Stimulated activated CD4-positive, alpha-beta T cell treated with anti-CD3 and anti-CD28 coated beads, TNF-alpha, amount 100 ng/mL, for 4 hours (primary cell): ENCODE measurements at places on chromosomes 11 and 22.
A peak's percentile ranks its signal among the peaks of the same experiment; 100 is the strongest.

DNA sequence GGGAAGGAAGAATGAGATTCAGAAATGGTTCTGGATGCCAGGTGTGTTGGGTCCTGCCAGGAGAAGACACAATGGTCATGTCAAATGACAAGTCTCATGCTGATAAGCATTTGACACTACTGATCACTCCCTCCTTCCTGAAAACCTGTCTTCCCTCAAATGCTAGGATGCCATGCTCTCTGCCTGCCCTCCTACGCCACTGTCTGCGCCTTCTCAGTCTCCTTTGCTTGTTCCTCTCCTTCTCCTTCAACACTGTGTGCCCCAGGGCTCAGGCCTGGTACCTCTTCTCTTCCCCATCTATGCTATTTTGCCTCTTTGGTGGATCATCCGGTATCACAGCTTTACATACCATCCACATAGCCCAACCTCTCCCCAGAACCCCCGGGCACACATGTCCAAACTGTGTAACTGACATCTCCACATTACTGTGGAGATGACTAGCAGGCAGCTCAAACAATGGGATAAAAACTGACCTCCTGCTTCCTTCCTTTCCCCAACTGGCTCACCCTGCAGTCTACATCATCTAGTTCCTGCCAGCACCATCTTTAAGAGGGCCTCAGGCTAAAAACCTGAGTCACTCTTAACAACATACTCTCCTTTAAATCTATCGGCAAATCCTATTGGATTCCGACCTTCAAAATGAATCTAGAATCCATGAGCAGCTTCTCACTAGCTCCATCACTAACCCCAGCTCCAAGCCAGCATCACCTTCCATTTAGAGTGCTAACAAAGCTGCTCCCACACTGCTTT lies 8.2 kb downstream of the AP1B1 start:
- DNase-seq, result no peak

DNA sequence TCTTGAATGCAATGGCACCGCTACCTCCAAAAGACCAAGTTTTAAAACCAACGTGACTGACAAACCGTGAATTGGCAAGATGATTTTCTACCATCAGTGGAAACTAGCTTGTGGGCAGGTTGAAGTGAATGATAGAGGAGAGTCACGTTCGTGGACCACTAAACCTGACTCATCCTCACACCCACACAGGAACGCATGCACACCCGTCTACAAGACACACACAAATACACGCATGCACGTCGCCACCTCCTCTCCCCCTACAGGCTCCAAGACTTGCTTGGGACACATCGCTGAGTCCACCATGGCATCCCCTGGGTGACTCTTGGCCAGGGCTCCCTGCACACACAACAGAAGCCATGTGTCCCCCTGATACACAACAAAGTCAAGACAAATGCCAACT lies 14.4 kb downstream of the TMPRSS6 start:
- peak; percentile 58 for DNase-seq

DNA sequence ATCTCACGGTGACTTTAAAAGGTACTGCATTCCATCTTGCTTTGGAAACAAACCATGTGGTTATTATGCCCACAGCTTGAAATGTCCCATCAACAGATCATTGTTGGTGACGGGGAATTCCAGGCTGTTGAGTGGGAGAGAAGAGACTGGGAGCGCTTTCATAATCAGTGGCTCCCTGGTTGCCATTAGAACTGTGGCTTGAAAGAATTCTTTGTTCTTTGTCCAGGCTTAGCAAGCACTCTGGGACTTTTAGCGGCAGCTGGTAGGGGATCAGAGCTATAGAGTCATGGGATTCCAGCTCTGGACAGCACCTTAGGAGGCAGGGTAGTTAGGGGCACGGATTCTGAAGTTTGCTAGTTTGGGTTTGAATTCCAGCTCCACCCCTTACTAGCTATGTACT lies 22.0 kb downstream of the MMP20 start:
- no peak for DNase-seq

- no peak for DNase-seq
Observed at GRCh38 chr22:38034278-38034882, 22.8 kb upstream of the PICK1 start.

- no peak for DNase-seq
Observed at GRCh38 chr11:30089921-30090320, 73.1 kb upstream of the KCNA4 start.

- DNase-seq, result no peak
Observed at GRCh38 chr11:65150509-65151299, 16.4 kb upstream of the SYVN1 start.

GRCh38 chr22:43080616-43081015 lies 8.6 kb downstream of the TTLL1 start:
- no peak for DNase-seq

GRCh38 chr11:81644239-81644840 lies 1089.3 kb downstream of the FAM181B start:
- no peak for DNase-seq

- no peak for DNase-seq
Observed at GRCh38 chr11:132300283-132300682, 929.9 kb downstream of the NTM start.

DNA sequence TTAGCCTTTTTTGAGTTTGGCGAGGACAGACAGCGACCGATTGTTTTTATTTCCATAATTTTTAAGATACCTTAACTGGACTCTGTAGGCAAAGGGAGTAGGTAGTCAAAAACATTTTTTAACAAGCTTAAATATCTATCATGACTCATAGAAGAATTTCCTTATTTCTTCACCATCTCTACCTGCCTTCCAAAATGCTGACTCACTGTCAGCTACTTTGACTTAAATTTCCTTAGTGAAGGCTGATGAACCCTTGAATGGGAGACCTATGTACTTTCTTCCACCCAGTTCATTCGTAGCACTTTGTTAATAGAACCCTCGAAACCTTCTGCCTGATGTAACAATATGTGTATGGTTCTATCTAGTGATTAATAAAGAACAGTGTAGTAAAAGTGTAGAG lies 1.1 kb upstream of the MTMR2 start:
- no peak for DNase-seq

DNA sequence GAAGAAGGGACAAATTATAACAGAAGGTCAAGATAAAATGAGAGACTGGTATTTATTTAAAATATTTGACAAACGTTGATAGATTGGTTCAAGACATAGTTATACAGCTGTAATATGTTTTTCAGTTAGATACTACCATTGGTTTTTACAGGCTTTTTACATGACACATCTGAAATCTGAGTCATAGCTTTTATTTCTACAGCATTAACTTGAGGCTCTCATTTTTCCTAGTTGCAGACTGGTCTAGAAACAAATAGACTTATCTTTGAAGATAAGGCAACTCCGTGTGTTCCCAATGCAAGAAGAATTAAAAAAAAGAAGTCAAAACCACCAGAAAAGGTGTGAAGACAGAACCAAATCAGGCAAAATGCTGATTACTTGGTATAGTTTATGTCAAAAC lies 31.3 kb downstream of the CEP57 start:
- DNase-seq, result no peak

GRCh38 chr11:68870470-68870869 lies 28.8 kb upstream of the CPT1A start:
- DNase-seq, result no peak

DNA sequence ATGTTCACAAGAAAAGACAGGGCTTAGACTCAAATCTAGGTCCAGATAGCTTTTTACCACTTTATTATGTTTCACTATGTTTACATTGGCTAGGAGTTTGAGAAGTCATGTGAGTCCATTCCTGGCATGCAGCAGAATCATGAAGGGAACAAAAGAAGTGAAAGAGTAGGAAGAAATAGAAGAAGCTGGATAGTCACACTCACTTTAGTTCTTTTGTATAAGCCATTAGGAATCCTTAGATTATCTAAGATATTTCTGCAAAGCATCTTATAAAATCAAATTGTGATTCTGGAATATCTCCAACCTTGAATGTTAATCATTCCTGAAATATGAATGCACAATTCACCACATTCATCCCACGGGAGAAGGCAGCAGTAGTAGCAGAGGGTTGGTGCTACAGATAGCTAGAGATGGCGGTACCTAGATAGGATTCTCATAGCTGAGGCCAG lies 31.9 kb downstream of the MAML2 start:
- no peak for DNase-seq

DNA sequence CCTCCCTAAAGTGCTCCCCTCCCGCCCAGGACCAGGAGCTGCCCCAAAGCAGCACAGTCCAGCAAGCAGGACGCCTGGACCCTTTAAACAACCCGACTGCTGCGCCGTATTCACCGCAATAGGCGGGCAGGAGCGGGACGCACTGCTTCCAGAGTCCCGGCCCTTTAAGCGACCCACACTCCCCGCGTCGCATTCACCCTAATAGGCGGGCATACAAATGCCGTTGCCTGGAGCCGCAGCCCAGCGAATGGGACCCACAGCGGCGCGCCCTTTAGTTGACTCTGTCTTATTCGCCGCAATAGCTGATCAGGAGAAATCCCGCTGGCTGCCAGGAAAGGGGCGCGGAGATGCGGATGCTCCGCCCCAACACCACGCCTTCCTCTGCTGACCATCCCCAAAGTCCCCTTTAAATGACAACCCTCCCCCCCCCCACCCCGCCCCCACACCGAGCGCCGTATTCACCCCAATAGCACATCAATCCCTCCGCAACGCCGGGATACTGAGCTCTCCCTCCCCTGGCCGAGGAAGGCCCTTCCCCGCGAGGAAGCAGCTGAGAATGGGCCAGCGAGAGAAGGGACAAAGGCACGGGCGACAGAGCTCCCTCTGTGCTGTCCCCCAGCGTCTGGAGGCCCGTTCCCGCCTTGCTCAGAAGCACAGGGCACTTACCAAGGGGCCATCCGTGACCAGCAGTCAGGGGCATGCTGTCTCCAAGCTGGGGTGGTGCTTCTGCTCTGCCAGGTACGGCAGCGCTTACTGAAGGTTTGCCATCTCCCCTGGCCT lies 4.7 kb downstream of the OSBPL5 start:
- DNase-seq, result no peak

DNA sequence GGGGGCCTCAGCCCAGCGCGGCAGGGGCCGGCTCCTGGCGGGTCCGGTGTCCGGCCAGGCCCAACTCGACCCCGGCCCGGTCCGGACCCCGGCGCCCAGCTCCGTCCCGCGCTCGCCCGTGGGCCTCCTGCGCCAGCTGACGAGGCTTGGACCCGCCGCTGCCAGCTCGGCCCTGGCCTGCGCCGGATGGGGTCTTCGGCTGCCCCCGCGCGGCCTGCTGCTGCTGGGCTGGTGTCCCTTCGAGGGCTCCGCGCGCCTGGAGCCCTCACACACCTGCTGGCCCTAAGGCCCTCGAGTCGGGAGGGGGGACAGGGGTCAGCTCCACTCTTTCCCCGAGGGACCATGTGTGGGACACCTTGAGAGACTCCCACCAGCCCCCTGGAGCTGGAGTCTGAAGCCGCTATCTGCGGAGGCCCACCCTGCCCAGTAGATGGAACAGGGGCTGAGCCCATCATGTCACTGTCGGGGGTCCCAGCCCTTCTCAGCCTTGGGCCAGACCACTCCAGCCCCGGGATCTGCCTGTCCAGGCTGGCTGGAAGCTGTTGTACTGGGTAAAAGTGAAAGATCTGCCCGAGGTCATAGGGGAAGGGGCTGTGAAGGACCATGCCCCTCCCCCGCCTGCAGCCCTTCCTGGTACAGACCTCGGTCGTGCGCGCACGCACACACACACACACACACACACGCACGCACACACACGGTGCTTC lies 768 bp upstream of the CDKN1C start:
- no peak for DNase-seq

- DNase-seq, result no peak
Observed at GRCh38 chr11:834371-835316, 1.9 kb downstream of the CD151 start.

DNA sequence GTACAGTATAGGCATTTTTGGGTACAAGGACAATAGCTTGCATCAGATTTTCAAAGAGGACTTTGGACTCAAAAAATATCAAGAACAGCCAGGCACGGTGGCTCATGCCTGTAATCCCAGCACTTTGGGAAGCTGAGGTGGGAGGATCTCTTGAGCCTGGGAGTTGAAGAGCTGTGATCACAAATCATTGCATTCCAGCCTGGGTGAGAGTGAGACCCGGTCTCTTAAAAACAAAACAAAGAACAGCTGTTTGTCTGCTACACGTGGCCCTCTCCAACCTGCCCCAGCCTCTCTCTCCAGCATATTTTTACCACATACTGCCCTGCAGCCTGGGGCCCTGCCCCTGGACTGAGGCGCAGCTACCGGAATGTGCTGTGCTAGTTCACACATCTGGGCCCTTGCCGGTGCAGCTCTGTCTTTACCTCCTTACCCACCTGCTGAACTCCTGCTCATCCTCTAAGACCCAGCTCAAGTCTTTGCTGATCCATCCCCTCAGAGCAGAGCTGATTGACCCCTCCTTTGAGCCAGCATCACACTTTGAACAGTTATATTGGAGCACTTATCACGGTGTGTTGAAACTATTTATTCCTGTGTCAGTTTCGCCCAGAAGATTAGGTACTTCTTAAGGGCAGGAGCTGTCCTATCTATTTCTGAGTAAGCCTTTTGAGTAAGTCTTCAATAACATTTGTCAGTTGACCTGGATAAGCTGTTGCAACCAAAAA lies 29.4 kb downstream of the GRIK4 start:
- DNase-seq, result no peak

DNA sequence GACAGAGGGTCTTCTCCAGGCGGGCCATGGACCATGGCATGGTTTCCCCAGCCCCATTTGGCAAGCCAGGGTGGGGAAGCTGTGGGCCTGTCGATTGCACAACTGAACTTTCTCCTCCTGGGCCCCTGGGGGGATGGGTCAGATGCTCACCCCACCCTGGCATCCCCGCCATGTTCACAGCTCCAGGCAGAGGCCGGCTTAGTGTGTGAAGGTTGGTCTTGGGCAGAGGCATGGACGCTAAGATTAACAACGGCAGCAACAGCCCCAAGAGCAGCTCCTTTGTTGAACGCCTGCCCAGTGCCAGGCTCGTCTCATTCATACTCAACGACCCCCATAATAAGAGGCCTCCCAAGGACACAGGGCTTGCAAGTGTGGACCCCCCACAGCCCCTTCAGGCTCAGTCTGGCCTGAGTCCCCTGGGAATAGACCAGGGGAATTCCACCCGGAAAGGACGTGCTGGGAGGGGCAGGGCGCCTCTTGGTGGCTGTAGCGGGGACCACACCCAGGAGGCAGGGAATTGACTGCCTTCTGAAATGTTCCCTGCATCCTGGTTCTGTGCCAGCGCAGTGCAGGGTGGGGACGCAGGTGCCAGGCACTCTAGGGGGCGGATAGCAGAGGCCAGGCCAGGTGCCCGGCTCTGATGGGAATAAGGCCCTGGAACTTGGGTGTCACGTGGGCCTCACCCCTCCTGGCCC lies 8.3 kb downstream of the TSPO start:
- DNase-seq, result no peak

DNA sequence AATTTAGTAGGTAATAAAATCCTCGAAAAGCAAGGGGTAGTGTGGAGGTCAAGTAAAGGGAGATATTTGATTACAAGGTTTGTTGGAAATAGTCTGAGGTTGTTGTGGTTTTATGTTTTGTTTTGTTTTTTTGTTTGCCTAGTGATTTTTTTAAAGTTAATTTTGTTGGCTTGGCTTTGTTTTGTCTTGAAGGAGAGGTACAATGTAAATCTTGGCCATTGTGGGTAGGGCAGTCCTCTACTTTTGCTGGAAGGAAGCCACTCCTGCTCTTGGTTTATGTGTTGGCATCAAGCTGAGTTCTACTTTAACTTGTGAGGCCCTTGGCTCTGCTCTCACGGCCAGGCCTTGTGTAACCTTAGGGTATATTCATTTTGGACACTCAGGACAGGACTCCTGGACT lies 3.2 kb downstream of the AMOTL1 start:
- no peak for DNase-seq

- no peak for DNase-seq
Observed at GRCh38 chr11:63670096-63670432, 1.1 kb downstream of the ATL3 start.
